Upper lobe of right lung (tissue), 1 donor: ENCODE measurements at places on chromosomes 11 and 22.

DNA sequence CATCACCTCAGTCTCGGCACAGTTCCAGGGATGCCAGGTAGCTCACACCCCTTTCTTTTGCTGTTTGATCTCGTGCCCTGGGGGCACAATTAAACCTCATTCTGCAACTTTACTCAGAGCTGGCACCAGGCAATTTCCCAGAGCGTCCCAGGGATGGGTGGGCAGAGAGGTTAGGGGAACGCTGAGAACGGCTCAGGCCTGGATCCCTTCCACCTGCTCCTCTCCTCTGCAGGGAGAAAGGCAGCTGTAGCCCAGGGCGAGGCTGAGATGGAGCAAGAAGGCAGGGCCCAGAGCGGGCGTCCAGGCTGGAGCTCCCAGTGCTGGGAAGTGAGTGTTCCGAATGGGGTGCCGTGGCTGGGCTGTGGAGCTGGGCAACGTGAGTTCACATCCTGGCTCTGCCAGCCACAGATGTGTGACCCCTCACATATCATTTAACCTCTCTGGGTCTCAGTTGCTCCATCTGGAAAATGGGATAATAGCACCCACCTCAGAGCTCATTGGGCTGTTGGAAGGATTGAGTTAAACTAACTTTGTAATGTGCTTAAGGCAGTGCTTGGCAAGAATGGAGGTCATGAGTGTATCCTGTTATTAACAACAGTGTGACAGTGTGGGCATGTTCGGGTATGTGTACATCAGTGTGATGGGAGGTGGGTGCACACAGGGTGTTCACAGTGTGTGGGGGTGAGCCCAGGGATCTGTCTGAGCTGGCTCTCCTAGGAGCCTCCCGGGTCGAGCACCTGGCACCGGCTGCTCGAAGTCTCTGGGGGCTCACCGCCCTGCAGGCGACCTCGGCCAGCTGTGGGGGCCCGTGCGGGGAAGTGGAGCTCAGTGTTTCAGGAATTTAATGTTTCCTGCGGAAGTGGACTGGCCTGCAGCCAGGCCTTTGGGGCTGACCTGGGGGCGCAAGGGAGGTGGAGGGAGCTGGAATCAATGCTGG is 15.5 kb downstream of the OTUB1 start:
- DNase-seq: no peak

- no peak for DNase-seq
Measured at GRCh38 chr11:108793138-108793537, 128.3 kb downstream of the DDX10 start.

DNA sequence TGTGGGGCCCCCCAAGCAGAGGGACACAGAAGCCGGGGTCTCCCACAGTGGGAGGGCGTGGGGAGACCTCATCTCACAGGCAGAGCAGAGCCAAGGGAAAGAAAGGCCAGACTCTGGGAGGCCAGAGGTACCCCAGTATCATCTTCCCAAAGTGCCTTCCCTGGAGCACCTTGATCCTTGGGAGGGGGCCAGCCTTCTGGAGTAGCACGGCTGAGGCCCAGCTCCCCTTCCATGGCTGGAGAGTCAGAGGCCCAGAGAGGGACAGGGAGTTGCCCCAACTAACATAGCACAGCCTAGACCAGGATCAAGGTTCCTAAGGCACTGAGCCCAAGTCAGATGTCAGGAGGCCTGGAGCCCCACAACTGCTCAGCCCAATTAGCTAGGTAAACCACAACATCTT is 50.6 kb downstream of the ELFN2 start:
- no peak for DNase-seq

GRCh38 chr11:47105974-47106373 is 70.7 kb downstream of the ARFGAP2 start:
- DNase-seq: no peak

DNA sequence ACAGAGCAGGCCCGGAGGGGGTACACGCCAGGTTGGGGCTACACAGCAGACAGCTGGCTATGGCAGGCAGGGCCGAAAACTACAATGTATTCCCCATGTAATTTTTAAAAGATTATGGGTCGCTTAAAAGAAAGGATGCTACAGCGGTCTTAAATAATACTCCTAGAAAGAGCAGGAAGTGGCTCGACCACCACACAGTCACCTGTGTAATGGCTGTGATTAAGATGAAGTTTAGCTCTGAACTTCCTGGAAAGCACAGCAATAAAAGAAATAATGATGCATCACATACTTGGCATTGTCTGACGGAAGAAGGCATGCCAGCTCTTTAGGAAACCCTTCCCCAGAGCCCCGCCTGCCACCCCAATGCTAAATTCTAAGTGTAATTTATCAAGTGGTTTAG is 32.6 kb downstream of the WNT11 start:
- no peak for DNase-seq
